GM06990 (cell line): ENCODE measurements at places on chromosomes 3 and 15.

DNA sequence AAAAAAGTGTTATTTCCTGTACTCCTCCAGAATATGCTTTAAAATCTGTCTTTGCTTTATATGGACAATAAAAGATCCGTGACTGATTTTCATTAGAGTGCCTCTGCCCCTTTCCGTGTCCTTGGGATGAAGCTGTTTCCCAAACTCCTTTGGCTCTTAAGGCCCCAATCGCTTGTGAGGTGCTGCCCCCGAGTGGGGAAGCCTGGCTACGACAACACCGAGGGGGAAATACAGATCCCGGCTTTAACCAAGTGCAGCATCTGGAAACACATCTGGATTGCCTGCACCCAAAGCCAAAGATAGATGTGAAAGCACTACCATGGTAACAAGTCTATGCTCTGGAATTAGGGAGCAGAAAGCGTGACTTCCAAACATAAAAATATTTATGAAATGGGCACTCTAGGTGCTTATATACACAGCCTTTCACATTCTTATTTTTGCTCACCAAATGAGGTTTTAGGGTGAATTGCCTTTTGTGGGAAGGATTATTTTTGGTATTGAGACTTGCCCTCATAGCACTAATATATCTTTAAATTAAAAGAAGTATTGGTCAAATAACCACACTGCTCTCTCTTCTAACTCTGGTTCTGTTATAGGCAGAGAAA lies 40.6 kb upstream of the ADCY5 start:
- DNase-seq, result peak; percentile 15

- DNase-seq, result peak; percentile 89
Observed at GRCh38 chr15:38563723-38564519, 693 bp downstream of the RASGRP1 start.

DNA sequence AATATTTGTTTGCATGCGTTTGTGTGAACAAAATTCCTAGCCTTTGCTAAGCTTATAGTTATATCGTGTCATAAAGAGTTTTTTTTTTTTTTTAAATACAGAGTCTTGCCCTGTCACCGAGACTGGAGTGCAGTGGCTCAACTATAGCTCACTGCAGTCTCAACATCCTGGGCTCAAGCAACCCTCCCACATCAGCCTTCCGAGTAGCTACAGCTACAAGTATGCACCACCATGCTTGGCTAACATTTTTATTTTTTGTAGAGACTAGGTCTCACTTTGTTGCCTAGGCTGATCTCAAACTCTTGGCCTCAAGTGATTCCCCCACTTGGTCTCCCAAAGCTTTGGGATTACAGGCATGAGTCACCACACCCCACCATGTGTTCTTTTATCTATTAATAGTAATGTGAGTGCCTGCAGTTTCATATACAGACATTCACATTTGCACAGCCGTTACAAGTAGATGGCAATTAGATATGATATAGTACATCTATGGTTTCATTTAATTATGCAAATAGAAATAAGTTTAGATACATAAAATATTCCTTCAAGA lies 848.6 kb downstream of the PDCD6IP start:
- no peak for DNase-seq

DNA sequence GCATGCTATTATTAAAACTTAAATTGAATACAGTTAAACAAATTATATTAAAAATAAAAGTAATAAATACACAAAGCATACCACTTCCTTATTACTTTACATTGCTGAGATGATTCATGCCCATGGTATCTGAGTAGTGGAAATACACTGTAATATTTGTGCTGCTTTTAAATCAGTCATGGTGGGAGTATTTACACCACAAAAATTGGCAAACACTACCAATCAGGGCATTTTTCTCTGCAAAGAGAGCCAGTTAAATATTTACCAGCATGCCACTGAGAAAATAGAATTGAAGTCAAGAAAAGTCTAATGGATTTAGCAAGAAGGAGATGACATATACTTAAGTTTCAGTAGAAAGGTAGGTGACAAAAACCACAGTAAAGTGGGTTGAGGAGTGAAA lies 19.6 kb downstream of the PPARG start:
- no peak for DNase-seq

DNA sequence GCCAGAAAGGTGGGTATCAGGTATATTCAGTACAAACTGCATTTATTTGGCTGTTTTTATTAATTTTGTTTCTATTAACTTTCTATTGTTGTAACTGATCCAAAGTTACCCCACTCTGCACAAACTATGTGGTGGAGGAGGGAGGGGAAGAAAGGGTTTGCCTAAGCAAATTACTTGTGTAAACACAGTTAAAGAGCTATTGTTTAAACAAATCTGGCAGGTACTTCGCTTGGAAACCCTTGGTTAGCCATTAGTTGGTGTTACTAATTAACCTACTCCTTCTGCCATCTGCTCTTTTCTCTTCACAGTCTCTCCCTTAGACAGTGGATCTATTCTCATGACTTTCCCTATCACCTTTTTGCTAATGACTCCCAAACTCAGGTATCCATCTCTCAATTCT lies 328.4 kb upstream of the NECTIN3 start:
- no peak for DNase-seq

DNA sequence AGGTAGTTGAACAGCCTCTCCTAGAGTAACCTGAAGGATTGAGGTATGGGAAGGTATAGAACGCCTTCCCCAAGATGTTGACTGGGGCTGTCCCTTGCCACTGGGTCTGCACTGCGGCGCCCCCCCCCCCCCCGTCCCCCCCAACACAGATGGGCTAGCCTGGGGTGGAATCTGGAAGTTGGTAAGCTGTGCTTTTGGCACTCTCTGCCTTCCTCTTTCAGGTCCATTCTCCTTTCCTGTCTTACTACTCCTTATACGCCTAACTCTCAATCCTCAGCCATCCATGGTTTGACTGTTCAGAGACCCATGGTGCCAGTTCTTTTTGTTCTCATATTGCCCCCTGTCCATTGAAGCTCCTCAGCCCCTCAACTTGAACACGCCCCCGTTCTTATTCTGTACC lies 42.8 kb downstream of the MAP2K1 start:
- DNase-seq, result no peak

- no peak for DNase-seq
Observed at GRCh38 chr3:55633333-55633732, 146.2 kb upstream of the WNT5A start.

- DNase-seq, result no peak
Observed at GRCh38 chr3:141994856-141995255, 118.4 kb downstream of the ATP1B3 start.

DNA sequence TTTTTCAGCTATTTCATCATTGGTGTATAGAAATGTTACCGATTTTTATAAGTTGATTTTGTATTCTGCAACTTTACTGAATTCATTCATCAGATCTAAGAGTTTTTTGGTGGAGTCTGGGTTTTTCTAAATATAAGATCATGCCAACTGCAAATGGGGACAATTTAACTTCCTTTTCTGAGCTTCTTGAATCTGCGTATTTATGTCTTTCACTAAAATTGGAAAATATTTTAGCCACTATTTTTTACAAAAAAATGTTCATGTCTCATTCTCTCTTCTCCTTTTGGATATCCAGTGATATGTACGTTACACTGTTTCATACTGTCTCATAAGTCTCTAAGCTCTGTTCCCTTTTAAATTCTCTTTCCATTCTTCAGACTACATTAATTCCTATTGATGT lies 123.8 kb downstream of the ISL2 start:
- no peak for DNase-seq

DNA sequence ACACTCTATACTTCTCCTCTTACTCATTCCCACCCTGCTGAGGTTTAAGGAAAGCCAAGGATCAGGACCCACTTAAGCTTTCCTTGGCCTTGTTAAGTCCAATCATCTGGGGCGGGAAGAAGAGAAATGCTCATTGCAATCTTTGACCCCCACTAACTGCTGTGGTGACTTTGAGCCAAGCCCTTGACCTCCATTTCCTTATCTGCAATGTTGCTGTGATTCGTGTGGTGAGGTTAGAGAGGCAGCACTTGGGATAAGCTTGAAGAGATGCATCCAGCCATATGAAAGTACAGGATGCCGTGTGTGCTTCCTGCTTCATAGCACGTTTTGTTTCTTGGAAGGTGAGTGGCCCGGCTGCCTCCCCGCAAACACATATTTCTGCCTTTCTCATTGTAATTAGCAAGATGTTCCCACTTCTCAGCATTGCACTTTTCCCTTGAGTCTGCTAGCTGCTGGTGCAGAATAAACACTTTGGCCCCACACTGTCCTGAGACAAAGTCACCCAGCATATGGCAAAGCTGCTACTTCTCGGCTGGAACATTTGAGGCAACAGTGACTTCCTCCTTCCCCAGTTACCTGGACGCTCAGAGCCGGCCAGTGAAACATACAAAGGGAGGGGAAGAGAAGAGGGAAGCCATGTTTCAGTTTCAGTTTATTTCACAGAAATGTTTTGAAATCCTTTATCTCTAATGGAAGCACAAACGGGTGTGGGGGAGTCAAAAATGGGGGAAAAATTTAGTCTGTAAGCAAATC lies 10.5 kb upstream of the NUDT16 start:
- DNase-seq, result no peak

DNA sequence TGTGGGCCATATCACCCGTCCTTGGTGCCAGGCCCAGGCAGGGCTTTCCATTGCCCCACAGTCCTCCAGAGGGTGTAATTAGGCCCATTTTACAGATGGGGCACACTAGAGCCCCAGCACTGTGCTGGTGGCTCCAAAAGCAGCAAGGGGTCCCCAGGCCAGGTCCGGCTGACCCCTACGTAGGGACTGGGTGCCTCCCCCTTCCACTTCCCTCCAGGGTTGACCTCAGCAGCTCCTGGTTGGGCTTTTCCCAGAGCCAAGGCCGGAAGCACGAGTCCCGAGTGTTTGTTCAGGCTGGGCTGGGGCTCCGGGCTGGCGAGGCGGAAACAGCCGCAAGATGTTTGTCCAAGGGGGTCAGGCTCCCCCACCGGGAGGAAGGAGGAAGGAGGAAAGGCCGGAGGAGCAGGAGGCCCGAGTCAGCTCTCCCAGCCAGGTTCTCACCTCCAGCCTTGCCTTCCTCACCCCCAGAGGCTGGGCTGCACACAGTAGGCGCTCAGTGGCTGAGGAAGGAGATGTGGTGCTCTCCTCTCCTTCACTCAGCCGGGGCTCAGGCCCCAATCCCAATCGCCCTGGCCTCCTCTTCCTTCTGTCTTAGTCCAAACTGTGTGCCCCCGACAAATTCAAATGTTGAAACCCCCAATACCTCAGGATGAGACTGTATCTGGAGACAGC lies 17.1 kb upstream of the PLXND1 start:
- DNase-seq, result no peak
